Activated CD4-positive, CD25-positive, alpha-beta regulatory T cell (primary cell): ENCODE measurements at places on chromosomes 3 and 15.

GRCh38 chr3:32421185-32421584 lies 29.5 kb downstream of the CMTM7 start:
- no peak for DNase-seq

DNA sequence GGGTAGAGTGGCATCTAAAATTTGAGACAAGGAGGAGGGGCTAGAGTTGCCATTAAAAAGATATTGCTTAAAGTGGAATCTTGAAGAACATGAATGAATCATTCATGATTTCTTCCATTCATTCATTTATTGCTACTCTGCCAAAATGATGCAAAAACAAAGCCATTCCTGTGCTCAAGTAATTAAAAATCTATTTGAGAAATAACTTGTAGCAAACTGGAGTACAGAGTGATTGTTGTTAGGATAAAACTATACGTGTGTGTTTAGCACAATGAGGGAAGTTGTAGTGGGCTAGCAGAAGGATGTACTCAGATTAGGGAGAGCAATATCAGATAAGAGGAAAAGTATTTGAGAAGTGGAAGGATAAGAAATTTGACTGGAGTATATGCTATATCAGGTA lies 11.7 kb upstream of the CLDN1 start:
- no peak for DNase-seq

DNA sequence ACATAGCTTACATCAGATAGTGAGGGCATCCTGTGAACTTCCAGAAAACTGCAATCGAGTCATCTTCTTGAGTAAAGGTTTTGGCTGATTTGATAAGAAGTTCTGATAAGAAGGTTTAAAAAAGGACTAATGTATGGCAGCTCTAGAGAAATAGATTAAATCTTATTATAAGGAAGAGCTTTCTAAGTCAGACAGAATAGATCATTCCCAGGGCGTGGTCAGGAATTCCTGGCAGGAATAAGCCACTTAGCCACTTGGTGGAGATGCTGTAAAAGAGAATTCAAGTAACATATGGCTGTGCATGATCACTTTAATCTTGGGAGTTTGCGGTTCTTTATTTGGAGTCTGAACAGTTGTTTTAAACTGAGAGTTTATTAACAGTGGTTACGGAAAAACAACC lies 17.4 kb downstream of the PGBD4 start:
- no peak for DNase-seq

DNA sequence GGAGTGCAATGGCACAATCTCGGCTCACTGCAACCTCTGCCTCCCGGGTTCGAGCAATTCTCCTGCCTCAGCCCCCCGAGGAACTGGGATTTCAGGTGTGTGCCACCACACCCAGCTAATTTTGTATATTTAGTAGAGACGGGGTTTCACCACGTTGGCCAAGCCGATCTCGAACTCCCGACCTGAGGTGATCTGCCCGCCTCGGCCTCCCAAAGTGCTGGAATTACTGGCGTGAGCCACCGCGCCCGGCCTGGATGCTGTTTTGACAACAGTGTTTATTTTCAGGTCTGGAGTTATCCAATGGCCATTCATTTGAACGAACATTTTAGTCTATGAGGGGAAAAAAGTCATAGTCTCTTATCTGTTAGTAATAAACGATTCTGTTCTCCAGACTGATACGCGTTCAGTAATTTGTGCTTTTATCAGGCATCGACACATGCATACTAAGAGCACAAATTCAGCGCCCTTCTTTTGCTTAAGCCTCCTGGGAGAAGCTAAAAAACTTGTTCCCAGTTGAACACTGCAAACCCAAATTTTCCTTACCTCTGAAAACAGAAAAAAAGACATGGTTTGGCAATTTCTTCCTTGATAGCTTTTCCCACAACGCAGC lies 1.3 kb downstream of the B3GALNT1 start:
- no peak for DNase-seq

- DNase-seq = no peak
Observed at GRCh38 chr15:88262064-88262463, 5.5 kb upstream of the NTRK3 start.

DNA sequence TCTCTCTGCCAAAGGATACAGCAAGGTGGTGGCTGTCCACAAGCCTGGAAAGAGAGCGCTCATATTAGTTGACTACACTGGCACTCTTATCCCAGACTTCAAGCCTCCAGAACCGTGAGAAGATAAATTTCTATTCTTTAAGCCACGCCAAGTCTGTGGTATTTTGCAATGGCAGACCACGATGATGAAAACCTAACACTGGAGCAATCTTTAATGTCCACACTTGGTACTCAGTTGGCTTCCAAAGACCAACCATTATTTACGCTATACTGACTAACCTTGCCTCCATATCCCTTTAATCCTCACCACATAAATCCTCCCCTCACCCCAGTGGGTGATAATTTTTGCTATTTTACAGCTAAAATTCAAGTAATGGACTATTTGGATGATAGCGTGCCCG lies 16.9 kb upstream of the LACTB start:
- DNase-seq = no peak

GRCh38 chr15:42392309-42393024 lies 33.2 kb downstream of the CAPN3 start:
- no peak for DNase-seq

DNA sequence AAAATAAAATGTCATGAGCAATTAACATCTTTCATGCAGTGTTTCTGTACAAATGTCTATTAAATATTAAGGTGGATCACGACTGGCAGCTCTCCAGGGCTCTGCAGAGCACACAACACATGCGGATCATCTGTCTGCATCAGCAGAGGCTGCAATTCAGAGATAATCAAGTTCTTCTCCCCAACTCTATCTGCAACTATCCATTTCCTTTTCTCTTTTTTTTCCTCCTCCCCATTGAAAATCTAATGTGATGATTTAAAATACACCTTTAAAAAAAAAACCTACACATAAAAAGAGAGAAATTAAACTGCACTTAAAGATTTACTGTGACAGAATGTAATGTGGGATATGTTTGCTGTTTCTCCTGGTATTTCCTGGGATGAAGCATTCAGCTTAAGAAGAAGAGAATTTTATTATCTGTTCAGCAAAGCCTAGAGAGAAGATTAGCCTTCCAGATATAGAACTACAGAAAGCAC lies 352.6 kb upstream of the CCDC54 start:
- no peak for DNase-seq

GRCh38 chr3:195450731-195451229 lies 8.0 kb upstream of the ACAP2 start:
- no peak for DNase-seq
